GM13977 (cell line): ENCODE measurements at places on chromosomes 5 and 9.

- DNase-seq: no peak
These were observed 88.9 kb downstream of the SNCAIP start for GRCh38 chr5:122400938-122401337.

GRCh38 chr5:159783726-159784247, 132.5 kb upstream of the ADRA1B start:
- DNase-seq: no peak

GRCh38 chr5:136048966-136049365, 20.2 kb downstream of the TGFBI start:
- no peak for DNase-seq

GRCh38 chr5:132179405-132179804, 48.2 kb downstream of the P4HA2 start:
- DNase-seq: peak; percentile 62

GRCh38 chr5:31023105-31023504, 170.4 kb upstream of the CDH6 start:
- no peak for DNase-seq

GRCh38 chr9:132753593-132753880, 83.3 kb downstream of the GTF3C4 start:
- DNase-seq: no peak

DNA sequence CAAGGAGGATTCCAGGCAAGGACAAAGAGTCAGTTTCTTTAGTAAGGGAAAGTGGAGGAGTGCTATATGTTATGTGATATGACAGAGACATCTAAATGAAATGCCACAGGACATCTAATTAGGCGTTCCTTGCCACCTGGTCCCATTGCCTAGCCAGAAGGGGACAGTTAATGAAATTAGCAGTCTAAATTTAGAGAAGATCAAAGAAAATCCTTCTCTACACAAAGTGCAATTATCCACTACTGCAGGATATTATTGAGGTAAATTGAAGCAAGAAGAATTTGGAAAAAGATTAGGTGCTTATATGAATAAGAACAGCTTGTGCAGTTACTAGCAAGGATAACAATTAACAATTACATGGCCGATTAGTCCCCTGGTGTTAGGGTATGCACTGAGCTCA, 495.3 kb upstream of the NMUR2 start:
- no peak for DNase-seq

GRCh38 chr5:138495351-138495750, 30.1 kb downstream of the EGR1 start:
- no peak for DNase-seq

DNA sequence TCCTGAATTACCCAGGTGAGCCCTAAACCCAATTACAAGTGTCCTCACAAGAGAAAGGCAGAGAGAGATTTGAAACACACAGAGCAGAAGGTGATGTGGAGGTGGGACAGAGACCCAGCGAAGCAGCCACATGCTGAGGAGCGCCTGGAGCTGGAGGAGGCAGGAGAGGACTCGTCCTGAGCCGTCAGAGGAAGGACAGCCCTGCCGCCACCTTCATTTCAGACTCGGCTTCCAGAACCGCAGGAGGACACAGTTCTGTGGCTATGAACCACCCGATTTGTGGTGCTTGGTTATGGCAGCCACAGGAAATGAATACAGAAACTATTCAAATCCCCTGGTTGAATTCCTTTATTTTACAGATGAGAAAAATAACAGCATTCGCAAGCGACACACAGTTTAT, 16.4 kb upstream of the FBP1 start:
- no peak for DNase-seq

DNA sequence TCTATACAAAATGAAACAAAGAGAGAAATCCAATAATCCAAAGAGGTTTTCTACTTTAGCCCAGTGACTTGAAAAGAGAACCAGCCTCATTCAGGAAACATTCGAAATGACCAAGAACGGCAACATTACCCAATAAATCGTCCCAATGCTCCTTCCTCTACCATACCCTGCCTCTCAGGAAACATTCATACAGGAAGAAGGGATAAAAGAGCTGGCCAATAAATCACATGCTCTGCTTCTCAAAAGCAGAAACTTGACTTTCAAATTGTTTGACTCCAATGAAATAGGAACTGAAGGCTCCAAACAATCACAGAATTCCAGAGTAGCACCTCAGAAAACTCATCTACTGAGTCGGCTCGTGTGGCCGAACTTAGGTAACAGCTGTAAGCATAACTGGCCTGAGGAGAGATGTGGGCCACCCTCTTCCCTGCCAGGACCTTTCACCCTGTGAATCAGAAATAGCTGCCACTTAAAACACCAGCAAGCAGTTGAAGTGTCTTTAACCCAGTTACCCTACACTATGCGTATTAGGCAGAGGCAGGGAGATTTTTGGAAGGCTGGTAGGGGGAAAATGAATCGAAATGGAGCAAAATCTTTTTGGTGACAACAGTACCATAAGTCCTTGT, 14.6 kb downstream of the ARL15 start:
- no peak for DNase-seq

GRCh38 chr5:135141303-135142268, 107.6 kb upstream of the PITX1 start:
- no peak for DNase-seq

- no peak for DNase-seq
These were observed 50.0 kb upstream of the ORM1 start for GRCh38 chr9:114272739-114273431.

GRCh38 chr5:116669261-116670031, 94.8 kb upstream of the SEMA6A start:
- no peak for DNase-seq

DNA sequence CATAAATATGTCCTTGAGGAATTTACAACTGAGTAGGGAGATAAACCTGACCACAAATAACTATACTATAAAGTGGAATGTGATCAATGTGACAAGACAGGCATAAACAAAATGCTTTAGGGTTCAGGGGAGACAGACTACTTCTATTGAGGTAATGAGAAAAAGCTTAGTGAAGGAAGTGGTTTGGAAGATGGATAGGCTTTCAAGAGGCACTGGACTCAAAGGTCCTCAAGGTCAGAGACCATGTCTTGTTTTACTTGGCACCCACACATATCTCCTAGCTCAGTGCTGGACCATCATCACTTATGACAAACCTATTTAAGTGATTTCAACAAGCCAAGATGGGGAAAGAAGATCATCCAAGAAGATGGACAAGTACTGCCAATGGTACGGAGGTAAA, 257.8 kb downstream of the BNC2 start:
- no peak for DNase-seq

GRCh38 chr5:76851728-76852369, 2.0 kb downstream of the S100Z start:
- no peak for DNase-seq

- DNase-seq: no peak
These were observed 2.7 kb downstream of the BNC2 start for GRCh38 chr9:16867576-16868311.

GRCh38 chr9:124006448-124007361, 4.9 kb upstream of the LHX2 start:
- DNase-seq: peak; percentile 69
